ENCODE measurements at places on chromosomes 13 and 19. TPM values are rescaled to one million over a fixed set of nuclear protein-coding genes. Genes with fewer than 3 reads are reported as not detected.

The ZNF100 gene
- 33.3 TPM for total RNA-seq

The KCNK6 gene
- 0.53 TPM for total RNA-seq

The ITPKC gene
- 20.1 TPM for total RNA-seq

The KMT2B gene
- total RNA-seq, result 70.2 TPM

DNA sequence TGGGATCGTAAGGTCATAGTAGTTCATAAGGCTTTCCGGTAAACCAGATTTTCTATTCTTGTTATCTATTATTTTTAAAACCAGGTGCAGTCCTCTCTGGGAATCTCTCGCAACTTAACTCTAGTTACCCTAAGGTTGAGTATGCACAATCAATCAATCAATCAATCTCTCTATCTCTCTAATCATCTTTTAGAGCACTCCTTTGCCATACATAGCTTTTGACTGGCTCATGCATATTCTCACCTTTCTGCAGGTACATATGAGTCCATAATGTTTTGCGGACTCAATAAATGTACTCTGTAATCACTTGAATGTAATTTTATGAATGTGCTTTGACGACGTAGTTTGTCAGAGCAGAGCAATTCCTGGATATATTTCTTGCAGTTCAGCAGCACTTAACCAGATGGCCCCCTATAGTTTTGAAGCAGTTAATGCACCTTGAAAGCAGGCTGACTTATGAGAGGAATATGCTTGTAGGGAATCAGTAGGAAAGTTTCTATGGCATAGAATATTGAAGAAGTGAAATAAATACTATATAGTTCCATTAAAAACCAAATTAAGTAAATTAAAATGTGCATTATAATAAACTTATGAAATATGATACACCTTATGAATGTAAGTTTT lies 524.7 kb downstream of the GPC5 start:
- DNase-seq, result no peak

- DNase-seq, result no peak
Observed at GRCh38 chr19:17281391-17282304, at the start of gene ANKLE1. Gene ANKLE1 (plus strand): TSS chr19:17281901. CDS start chr19:17281921, 20 bp downstream.

DNA sequence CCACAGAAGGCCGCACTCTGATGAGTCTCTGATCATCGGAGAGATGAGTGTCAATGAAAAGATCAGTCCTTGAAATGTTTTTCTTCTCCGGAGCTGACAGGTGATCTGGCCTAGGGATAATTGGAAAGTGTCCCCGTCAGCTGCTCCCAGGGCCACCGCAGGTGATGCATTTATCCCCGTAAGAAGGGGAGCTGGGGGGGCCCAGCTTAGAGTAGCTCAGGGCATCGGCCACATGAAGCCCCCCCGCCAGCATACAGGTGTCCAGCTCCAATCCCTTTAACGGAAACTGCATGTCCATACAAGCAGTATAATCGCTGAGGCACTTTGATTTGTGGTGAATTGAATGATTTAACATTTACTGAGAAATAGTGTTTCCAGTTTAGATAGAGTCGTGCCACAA lies 27.7 kb downstream of the ATP4B start:
- DNase-seq, result no peak

GRCh38 chr19:15843203-15843893 lies 27.9 kb upstream of the OR10H1 start:
- DNase-seq, result no peak

DNA sequence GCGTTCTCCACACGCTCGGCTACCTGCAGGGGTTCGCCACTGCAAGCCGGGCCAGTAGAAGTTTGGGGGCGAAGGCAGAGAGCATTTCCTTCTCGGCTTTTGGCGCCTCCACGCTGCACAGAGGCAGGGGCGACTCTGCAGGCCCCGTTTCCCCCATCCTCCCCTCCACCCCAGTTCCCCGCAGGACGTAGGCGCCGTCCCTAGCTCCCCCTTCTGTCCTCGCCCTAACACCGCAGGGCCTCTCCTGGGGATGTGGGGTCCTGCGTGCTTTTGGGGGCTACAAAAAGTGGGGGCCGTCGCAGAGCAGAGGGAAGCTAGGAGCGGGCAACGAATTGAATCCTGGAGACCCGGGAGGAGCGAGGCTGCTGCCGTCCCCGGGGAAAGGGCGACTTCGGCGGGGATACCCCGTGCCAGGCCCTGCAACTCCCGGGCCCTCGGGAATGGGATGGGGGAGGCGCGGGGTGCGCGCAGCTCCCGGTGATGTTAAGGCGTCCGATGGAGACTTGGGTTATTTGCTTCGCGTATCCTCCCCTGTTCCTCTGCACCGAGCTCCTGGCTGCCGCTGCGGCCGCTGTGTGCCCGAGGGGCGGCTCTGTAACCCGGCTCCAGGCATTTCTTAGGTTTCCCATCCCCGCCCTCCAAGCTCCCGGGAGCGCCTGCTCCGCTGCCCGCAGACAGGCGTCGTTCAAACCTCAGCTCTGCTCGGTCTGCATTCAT lies 255.9 kb upstream of the SOX21 start:
- peak; percentile 26 for DNase-seq
